Posterior cingulate gyrus (tissue), 11 donors: ENCODE measurements at places on chromosomes 1 and 21.

- DNase-seq = peak; percentile 62
These were observed at the start of gene LPAR3 for GRCh38 chr1:84892705-84893618. Gene LPAR3, minus strand, starts transcription at chr1:84893206. Its CDS starts 27,086 bp downstream, at chr1:84866120.

DNA sequence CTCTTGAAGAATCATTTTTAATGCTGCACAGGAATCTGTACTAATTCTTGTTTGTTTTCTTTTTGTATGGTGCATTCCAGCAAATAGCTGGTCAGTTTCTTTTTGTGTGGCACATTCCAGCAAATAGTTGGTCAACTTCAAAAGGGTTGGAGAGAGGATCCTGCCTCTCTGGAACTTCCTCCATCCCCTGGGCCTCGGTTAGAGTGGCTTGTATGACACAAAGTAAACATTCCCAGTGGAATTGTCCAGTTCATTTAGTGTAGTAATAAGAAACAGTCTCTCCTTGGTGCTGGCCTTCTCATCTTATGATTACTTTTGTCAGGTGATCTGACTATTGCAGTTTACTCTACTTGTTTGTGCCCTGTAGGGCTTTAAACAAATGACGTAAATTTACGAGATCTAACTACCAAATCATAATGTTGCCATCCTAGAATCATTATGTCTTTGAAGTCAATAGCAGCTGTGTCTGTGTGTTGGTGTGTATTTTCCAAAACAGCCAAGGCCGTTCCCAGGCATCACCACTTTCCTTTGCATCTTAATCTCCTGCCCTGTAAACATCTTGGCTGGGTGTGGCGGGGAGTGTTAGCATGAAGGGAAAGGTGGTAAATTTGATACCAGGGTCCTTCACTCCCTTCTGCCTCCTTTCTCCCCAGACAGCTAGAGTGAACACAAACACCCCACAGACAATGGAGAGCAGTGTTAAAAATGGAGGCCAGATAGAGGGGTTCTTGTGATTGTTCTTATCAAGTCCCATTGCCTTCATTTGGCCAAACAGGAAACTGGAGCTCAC lies 77.9 kb downstream of the CDC7 start:
- no peak for DNase-seq

GRCh38 chr1:46568461-46568891 lies 17.0 kb upstream of the KNCN start:
- no peak for DNase-seq

DNA sequence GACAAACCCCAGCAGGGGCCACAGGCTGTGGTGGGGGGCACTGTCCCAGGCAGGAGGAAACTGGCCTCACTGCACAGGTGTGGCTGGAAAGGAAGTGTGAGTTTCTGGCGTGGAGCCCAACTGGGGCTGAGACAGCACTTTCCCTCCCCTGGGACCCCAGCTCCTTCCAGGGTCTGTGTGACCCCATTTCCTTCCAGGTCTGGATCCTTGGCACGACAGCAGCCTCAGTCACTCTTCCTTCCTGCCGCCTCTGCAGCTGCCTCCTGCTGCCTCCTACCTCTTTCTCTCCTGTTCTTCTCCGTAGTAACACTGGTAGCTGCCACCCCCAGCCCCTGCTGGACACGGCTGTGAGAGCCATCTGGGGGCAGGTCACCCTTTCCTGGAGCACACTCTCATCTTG lies 88.0 kb downstream of the SIK1 start:
- no peak for DNase-seq
